Purkinje cell (primary cell): ENCODE measurements at places on chromosomes 13 and 19. TPM values are rescaled to one million over a fixed set of nuclear protein-coding genes. Genes with fewer than 3 reads are reported as not detected.

The BICRA gene
- polyA plus RNA-seq: 0.50 and 0.60 TPM in 2 replicates

The SIGLEC12 gene
- polyA plus RNA-seq: not detected in 2 replicates

The ZNF813 gene
- polyA plus RNA-seq: 1.2 and 6.8 TPM in 2 replicates

The U2AF1L4 gene
- polyA plus RNA-seq: 69.6 and 75.0 TPM in 2 replicates
